ENCODE measurements at places on chromosomes 3 and 15.

- no peak for DNase-seq
These were observed 118.0 kb upstream of the SLC24A5 start for GRCh38 chr15:48002767-48003166.

GRCh38 chr15:40793216-40793989 lies 13.5 kb upstream of the ZFYVE19 start:
- DNase-seq, result no peak

GRCh38 chr3:196139281-196139680 lies 57.4 kb upstream of the TFRC start:
- DNase-seq, result no peak

DNA sequence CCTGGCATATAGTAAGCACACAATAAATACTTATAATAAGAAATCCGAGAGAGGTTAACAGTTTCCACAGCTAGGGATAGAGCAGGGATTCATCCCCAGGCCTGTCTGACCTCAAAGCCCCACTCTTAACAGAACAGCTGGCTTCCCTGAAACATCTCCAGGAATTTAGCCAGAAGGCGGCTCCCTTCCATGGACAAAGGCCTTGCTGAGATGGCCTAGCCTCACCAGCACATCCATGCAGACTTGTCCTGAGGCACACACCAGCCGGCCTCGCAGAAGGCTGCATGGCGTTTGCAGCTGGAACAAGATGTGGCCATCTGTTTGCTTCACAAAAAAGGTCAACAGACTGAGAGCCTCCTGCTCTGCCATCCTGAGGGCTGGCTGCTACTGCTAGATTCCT lies 245.4 kb downstream of the SLCO3A1 start:
- peak; percentile 48 for DNase-seq

DNA sequence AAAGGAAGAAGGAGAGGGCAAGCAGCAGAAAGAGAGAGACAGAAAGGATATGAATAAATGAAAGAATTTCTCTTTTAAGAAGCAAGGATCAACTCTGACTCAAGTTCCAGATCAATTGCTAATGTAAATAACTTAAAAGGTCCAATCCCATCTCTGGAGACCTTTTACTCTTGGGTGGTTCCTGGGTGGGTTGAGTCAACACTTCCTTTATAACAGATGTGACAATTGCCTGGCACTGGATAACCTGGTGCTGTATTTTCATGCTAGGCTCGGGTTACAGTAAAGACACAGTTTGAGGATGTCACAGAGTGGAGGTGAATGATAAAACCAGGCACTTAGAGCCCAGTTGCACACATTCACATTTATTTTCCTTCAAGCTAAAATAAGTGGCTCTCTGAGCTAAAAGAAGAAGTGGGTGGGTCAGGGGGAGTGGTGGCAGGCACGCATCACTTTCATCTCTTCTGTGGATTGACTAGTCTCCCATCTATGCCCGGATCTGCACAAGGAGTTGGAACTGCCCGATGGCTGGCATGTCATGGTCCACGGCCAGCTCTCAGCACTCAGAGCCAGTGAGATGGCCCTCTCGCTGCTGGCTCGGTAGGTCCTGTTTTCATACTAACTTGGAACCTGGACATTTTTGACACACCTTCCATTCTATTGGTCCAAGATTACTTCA lies 465.8 kb downstream of the FOXP1 start:
- no peak for DNase-seq

Data from GM23338 (cell line).